ENCODE measurements at places on chromosomes 6 and 20. TPM values are rescaled to one million over a fixed set of nuclear protein-coding genes. Genes with fewer than 3 reads are reported as not detected.

Gene PDYN
- total RNA-seq: not detected

Gene POM121L2
- total RNA-seq: not detected

Gene HSPA1L
- 0.87 TPM for total RNA-seq

Gene PXDC1
- 103 TPM for total RNA-seq

Gene CHMP4B
- 30.3 TPM for total RNA-seq

Gene CCN2
- 265 TPM for total RNA-seq
